HS-27A (cell line): ENCODE measurements at places on chromosomes 1 and 21.

GRCh38 chr1:54325703-54326461 lies 80.3 kb downstream of the SSBP3 start:
- DNase-seq, result no peak

DNA sequence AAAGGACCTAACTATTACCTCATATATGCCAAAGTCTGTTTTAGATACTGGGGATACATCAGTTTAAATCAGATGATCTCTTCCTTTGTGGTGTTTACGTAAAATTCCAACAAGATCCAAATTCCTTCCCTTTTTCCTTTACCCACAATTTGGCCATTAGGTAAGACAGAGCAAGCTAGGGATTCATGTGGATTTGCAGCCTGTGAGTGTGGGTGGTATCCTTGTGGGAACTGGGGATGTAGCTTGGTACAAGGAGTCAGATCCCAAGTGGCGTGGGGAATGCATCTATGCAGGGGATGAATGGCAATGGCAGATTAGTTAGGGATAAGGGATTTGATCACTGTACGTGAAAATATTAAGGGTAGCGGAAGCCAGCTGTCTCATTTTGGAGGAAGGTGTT lies 9.8 kb upstream of the STRIP1 start:
- no peak for DNase-seq

GRCh38 chr21:45979141-45979631 lies 2.4 kb upstream of the COL6A1 start:
- DNase-seq, result no peak

DNA sequence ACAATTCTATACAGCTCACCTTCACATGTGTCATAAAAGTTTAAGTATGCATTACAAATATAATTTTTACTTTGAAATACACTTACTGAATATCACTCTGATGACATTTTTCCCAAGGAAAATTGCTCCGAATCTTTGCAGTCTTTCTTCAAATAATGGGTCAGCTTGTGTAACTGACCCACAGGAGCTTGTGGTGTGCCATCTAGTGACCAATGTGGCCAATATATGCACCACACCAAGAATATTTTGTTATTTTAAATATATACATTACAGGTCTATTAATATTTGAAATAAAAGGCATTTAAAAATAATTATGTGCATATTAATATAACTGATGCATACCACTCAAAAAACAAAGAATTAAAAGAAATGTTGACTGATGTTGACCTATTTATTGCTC lies 271.4 kb downstream of the TBX15 start:
- DNase-seq, result no peak

DNA sequence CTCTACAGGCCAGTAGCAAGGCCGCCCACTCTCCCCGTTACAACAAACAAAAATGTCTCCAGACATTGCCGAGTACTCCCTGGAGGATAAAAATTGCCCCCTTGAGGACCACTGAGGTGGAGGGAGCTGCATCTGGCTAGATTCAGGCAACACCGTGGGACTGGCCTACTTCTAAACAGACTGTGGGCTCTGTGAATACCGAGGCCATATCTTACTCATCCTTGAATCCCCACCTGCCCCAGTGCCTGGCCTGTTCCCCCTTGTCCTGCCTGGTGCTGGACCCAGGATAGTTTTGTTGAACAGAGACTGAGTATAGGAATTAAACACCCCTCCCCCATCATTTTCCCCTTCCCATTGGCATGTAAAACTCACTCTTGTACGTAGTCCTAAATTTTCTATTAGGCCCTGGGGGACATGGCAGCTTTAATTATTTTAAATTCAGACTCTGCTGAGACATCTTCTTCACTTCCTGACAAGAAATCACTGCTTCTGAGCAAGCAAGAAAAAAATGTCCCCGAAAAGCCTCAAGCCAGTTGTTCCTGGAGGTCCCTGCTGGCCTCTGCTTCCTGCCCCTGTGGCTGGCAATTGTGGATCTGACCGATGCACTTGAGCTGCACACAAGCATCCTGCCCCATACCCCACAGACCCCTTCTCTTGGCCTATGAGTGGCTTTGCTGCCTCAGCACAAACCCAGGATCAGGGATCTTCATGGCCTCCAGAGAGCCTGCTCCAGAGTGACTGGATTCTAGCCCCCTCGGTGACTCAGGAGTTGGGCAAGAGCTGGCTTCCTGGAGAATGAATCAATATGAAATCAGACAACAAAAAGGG lies 111.0 kb downstream of the ACTL8 start:
- DNase-seq, result peak; percentile 86

- no peak for DNase-seq
These were observed 120.8 kb downstream of the TYW3 start for GRCh38 chr1:74853756-74854155.

- no peak for DNase-seq
These were observed 59.8 kb upstream of the SDC3 start for GRCh38 chr1:30968220-30968971.

- DNase-seq, result no peak
These were observed 4.1 kb downstream of the AHDC1 start for GRCh38 chr1:27599605-27600497.

DNA sequence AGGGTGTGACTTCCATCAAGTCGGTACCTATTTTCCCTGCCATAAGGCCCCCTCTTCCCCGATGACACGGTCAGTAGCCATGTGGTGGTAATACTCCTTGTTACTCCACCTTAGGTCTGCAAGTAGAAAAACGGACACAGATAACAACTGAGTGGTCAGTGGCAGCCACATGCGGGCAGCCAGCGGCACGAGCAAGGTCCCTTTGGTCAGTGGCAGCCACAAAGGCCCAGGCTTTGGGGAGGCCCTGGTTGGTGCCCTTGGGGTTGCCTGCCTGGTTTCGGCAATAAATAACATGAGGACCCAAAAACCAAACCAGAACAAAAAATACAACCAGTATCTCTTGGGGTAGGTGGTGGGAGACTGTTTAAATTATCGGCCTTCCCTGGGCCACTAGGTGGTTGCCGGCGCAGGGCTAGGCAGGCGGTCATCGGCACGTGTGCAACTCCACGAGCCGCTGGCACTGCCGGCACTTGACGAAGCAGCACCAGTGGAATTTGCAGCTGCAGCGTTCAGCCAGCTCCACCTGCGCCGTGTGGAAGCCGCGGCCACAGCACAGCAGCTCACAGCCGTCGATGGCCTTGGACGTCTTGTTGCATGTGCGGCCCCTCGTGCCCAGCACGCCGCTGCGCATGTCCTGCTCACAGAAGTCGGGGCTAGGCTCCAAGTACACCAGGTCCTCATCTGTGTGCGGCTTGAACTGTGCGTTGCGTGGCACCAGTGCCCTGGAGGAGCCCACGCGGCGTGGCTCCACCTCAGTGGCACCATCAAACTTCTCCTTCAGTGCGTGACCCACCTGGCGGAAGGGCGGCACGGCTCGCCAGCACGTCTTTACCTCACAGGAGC lies 23.1 kb downstream of the WNT4 start:
- DNase-seq, result no peak

DNA sequence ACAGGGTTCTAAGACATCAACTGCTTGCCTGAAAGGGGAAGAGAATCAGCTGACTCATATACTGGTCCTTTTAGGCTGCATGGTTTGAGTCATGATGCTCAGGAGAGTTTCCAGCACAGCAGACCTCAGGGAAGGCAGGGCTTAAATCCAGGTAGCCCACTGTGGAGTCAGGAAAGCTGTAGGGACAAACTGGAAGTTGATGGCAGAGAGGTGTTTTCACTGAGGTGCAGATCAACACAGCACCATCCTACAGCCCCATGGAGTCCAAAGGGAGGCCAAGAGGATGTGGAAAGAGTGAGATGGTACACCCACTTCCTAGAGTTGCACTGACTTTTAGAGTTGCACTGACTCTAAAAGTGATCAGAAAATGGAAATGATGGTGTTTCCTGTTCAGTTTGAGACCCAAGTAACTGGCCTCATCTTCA lies 252.4 kb upstream of the DUSP10 start:
- no peak for DNase-seq

DNA sequence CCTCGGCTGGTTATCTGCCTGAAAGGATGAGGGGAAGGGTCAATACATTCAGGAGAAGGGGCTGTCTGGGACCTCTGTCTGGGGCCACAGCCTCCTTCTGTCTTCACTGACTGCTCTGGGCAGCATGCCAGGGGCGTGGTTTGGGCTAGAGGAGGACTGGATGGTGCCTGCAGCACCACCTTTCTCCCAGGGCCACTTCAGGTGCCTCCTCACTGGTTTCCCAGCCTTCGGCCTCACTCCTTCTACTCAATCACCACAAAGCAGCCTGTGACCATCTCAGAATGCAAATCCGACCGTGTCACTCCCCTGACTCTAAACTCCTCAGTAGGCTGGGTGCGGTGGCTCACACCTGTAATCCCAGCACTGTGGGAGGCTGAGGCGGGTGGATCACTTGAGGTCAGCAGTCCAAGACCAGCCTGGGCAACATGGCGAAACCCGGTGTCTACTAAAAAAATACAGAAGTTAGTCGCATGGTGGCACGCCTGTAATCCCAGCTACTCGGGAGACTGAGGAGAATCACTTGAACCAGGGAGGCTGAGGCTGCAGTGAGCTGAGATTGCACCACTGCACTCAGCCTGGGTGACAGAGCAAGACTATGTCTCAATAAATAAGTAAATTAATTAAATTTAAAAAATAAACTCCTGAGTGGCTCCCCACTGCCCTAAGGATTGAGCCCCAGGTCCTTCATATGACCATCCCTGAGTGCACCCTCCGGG lies 50.1 kb upstream of the ECE1 start:
- DNase-seq, result no peak

GRCh38 chr1:30363031-30363430 lies 360.4 kb downstream of the MATN1 start:
- DNase-seq, result no peak
